ENCODE measurements at places on chromosomes 4 and X. TPM values are rescaled to one million over a fixed set of nuclear protein-coding genes. Genes with fewer than 3 reads are reported as not detected.

- no peak overlapping the region for H3K27ac ChIP-seq
- peaks cover 17% of the 10 kb centered on the region for H3K4me1 ChIP-seq
- no peaks in the 10 kb centered on the region for H3K36me3 ChIP-seq
- H3K27me3 ChIP-seq = no peaks in the 10 kb centered on the region
Measured at GRCh38 chr4:6753103-6753560, 29.4 kb upstream of the KIAA0232 start.

DNA sequence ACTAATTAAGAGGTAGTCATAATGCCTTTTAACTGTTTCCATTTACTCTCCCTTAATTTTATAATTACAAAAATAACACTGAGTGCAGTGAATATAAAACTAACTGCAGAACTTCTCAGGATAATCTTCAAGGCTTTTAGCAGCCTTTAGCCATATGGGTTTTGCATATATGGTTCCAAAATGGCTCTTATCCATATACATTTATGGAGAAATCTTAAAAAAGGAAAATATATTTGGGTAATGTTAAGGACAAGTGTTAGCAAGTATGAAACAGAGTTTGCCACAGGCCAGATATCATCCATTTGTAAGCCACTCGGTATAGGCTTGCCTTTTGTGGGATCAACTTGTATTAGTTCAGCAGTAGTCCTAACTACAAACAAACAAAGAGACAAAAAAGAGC, 423.4 kb downstream of the PDHA2 start:
- no peaks in the 10 kb centered on the region for H3K36me3 ChIP-seq
- no peak overlapping the region for H3K27ac ChIP-seq
- H3K4me1 ChIP-seq = no peaks in the 10 kb centered on the region
- no peak overlapping the region for H3K4me3 ChIP-seq

DNA sequence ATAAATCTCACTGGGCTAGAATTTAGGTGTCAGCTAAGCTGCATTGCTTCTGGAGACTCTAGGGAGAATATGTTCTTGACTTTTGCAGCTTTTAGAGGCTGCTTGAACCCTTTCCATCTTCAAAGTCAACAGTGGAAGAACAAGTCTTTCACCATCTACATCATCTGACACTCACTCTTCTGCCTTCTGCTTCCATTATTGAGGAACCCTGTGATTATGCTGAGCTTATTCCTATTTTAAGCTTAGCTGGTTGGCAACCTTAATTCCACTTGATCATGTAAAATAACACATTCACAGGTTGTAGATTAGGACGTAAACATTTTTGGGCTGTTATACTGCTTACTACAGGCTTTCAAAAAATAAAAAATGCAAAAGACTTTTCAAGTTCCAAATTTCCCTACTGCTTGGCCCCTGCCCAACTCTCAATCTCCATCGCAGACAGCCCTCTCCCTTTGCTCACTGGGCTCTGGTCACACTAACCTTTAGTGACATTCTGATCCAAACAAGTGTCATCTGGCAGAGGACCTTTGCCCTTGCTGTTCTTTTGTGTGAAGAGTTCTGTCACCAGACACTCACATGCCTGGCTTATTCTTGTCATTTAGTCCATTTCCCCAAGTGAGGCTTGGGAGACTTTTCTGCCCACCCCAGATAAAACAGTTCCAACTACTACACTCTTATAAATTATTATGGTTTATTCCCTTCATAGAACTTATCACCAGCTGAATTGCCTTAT, 1056.0 kb downstream of the STIM2 start:
- H3K27me3 ChIP-seq = no peaks in the 10 kb centered on the region
- H3K4me1 ChIP-seq = no peaks in the 10 kb centered on the region
- no peak overlapping the region for H3K4me3 ChIP-seq
- no peak for DNase-seq
- H3K36me3 ChIP-seq = no peaks in the 10 kb centered on the region
- no peak overlapping the region for H3K27ac ChIP-seq

- no peaks in the 10 kb centered on the region for H3K36me3 ChIP-seq
- H3K27me3 ChIP-seq = peaks cover 83% of the 10 kb centered on the region
Measured at GRCh38 chr4:105896984-105897775, 1.9 kb downstream of the NPNT start.

DNA sequence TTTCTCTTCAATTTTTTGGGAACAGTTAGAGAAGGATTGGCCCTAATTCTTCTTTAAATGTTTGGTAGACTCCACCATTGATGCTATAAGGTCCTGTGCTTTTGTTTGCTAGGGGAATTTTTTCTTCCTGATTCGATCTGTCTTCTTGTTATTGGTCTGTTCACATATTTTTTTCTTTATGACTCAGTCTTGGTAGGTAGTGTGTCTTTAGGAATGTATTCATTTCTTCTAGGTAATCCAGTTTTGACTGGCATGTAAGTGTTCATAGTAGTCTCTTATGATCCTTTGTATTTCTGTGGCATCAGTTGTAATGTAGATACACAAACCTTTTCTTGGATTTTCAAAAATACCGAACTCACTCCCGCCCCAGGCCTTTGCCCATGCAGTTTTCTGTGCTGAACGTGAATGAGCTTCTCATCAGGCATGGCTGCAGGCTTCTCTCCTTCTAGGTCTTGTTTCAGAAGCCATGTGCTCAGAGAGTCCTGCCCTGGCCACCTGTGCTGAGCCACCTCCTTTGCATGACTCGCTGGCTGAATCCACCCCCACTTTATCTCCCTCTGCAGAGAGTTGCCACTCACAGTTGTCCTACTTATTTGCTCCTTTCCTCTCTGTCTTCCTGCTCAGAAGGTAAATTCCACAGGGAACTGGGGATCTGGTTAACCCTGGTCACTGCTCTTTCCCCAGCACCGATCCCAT, 67.0 kb downstream of the STK32B start:
- no peak overlapping the region for H3K27ac ChIP-seq
- H3K4me3 ChIP-seq = no peak overlapping the region
- no peaks in the 10 kb centered on the region for H3K27me3 ChIP-seq

DNA sequence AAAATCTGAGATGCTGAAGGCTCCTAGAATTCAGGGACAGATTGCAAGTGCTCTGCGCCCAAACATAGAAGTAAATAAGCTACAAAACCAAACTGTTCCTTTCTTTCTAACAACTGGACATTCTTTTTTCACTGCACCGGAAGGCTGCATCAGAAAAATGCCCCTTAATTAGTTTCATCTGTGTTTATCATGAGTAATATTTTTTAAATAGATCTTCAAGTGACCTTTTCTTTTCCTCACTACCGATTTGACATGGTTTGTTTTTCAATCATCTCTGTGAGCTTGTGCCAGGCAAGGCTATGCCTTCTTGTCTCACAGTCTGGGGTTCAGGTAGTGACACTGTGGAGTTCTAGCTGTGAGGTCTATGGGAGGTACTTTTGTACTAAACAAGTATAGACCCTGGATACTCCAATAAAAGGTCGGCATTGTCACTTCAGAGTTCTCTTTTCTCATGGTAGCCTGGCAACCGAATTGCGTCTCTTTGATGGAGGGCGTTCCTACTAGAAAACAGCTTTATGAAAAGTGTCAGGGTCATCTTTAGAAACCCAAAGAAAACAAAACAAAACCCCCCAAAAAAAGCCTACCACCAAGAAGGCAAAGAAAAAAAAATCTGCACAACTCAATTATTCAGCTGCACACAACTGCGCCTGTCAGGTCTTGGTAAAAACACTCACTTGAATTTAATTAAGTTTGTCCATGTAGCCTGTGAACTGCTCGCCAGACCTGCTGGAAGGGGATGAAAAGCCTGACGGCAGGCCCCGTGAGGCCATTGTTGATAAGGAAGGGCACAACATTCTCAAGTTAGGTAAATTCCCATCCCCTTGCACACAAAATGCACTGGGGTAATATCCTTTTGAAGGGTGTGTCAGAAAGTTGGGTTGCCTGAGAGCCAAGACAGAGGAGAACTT, 22.8 kb upstream of the ADAMTS3 start:
- H3K27ac ChIP-seq = no peak overlapping the region
- H3K36me3 ChIP-seq = no peaks in the 10 kb centered on the region
- no peak overlapping the region for H3K4me3 ChIP-seq
- DNase-seq = no peak
- H3K4me1 ChIP-seq = no peaks in the 10 kb centered on the region

GRCh38 chr4:86497980-86498862, 95.9 kb upstream of the PTPN13 start:
- H3K27ac ChIP-seq = no peak overlapping the region
- peaks cover 12% of the 10 kb centered on the region for H3K4me1 ChIP-seq
- no peak for DNase-seq
- peaks cover 24% of the 10 kb centered on the region for H3K27me3 ChIP-seq
- no peaks in the 10 kb centered on the region for H3K36me3 ChIP-seq

DNA sequence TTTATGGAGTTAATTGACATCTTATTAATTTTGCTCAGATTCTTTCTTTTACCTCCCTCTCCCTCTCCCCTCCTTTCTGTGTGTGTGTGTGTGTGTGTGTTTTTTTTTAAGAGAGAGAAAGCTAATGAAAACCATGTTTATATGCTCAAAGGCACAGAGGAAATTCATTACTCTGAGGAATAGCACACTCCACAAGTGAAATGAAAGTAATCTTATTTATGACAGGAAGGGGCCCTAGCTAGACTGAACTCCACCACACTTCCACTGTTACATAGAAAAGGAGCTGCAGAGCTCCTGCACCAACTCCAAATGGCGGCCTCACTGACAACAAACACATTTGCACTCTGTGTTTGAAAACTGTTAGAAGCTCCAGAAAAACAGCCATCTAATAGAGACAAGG, 150.6 kb downstream of the RASL11B start:
- peaks cover 2% of the 10 kb centered on the region for H3K36me3 ChIP-seq
- DNase-seq = peak; percentile 44
- H3K4me3 ChIP-seq = peak overlapping the region; percentile 43
- peaks cover 22% of the 10 kb centered on the region for H3K4me1 ChIP-seq
- peak overlapping the region; percentile 86 for H3K27ac ChIP-seq

GRCh38 chr4:601612-602558, 23.5 kb upstream of the PDE6B start:
- no peak overlapping the region for H3K4me3 ChIP-seq
- peaks cover 8% of the 10 kb centered on the region for H3K27me3 ChIP-seq
- H3K36me3 ChIP-seq = no peaks in the 10 kb centered on the region
- H3K27ac ChIP-seq = no peak overlapping the region
- H3K4me1 ChIP-seq = peaks cover 8% of the 10 kb centered on the region
- no peak for DNase-seq

Gene TKTL2
- total RNA-seq = not detected

Gene UCP1
- not detected for total RNA-seq

Gene RGN
- total RNA-seq = not detected

Gene PCYT1B
- total RNA-seq = not detected

Gene DMD
- 0.32 TPM for total RNA-seq

Gene PAK3
- total RNA-seq = 0.26 TPM
